ENCODE measurements at places on chromosomes 2 and 18.

DNA sequence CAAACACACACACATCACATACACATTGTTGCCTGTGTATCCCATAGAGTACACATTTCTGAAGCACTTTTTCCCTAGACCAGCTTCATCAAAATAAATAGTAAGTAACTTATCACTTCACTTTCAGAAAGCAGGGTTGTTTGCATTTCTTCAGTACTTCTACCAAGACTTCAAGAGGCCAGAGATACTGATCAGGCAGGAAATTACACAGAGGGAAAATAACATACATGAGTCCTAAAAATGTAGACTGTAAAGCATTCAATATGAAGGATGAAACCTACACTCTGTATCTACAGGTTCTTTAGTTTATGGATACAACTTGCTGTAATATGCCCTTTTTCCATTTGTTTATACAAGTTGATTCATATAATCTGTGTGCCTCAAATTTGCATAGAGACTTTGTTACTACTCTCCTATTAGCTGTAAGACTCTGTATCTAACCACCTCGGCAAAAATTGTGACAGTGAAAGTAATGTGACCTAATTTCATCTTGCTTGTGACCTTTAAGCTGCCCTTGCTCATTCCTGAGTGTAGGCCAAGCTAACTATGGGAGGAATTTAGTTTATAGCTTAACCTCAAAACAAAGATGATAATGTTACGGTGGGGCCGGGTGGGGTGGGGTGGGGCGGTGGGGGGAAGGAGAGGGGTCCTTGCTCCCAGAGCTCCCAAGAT, 228.9 kb upstream of the SPOPL start:
- no peak for DNase-seq

- no peak for DNase-seq
These were observed 41.1 kb downstream of the CDC42EP3 start for GRCh38 chr2:37630301-37630700.

DNA sequence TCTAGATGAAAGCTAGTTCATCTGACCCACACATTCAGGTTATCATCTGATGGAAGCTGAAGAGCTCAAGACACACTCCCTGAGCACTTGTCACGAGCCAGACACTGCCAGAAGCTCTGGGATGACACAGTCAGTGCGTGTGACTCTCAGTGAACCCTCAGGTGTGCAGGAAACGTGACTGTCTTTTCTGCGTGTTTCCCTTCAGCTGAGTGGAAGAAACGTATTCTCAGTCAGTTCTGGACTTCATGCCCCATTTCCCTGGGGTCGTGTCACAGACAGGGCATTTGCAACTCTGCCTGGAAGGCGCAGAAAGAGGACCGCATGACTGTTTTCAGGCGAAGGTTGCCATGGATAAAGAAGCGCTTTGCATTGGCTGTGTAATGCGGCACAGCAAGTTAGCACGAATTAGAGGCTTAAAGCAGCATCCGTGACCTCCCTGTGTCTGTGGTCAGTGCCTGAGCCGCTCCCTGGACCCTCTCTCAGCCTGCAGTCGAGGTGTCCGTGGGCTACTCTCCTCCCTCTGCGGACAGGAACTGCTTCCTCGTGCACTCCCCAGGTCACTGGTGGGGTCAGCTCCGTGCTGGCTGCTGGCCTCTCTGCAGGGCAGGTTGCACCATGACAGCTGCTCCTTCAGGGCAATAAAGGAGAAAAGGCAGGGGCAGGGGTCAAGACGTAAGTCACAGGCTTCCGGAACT, 3.3 kb upstream of the ALLC start:
- DNase-seq: no peak

GRCh38 chr18:48296581-48296980, 112.6 kb downstream of the ZBTB7C start:
- DNase-seq: no peak

DNA sequence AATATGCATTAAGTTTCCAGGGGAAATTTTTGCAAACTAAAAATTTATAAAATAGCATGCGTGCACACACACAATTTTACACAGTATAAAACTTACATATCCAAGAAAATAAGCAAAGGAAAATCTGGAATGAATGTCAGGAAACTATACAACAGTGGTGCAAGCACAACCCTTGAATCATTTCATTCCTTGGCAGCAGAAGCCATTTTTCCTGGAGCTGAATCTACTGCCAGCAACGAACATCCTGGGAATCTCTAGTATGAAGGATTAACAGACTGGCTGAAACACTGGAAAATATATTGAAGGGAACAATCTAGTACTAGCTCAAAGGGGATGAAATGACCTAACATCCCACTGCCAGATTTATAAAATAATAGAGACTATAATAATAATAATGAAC, 235.3 kb downstream of the DYM start:
- DNase-seq: no peak

GRCh38 chr18:46459789-46460455, 197.1 kb downstream of the LOXHD1 start:
- DNase-seq: peak; percentile 42

- no peak for DNase-seq
These were observed 278.7 kb downstream of the FSIP2 start for GRCh38 chr2:186017278-186017677.

Measured in D341Med (cell line).